ENCODE measurements at places on chromosomes 1 and 21.

GRCh38 chr1:114094363-114094634 is 59.4 kb downstream of the SYT6 start:
- DNase-seq, result no peak

DNA sequence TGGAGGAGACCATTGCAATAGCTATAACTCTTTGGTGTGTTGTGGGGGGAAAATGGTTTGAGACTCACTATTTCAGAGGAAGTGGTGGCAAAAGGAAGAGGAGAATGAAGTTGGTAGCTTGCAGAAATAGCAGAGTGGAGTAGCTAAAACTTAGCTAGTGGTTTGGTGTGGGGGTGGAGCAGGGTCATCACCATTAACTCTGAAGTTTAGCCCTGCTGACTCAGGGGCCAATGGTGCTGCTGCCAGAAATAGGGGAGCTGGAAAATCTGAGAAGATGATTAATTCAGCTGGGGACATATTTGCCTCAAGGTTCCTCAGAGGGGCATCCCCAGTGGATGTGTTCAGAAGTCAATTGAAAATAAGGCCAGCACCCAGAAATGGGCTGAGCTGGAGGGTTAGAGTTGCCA is 65.4 kb downstream of the RUNX1 start:
- no peak for DNase-seq

- peak; percentile 80 for DNase-seq
Measured at GRCh38 chr1:89987159-89987819, 7.6 kb upstream of the ZNF326 start.

DNA sequence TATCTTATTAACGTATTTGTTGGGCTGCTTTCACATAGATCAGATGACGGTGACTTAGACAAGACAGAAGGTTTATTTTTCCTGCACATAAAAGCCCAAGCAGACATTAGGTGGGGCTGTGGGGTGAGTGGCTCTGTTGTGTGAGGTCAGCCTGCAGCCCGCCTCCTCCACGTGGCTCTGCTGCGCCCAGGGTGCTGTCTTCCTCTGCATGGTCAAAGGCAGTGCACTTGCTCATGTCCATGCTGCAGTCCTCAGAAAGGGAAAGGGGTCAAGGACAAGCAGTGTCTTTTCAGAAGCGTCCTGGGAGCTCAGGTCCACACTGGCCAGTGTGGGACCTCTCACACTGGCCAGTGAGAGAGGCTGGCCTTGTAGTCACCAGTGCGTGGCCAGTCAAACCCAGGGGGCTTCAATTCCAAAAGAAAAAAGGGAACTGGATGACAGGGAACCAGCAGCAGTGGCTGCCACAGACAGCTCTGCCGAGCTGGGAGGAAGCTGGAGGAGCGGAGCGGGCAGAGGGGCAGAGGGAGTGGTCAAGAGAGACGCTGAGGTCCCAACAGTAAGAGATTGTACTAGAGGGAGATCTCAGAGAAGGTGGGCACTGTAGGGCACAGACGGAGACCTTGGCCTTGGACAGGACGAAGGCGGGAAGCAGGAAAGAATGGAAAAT is 35.9 kb upstream of the SLC45A1 start:
- no peak for DNase-seq

DNA sequence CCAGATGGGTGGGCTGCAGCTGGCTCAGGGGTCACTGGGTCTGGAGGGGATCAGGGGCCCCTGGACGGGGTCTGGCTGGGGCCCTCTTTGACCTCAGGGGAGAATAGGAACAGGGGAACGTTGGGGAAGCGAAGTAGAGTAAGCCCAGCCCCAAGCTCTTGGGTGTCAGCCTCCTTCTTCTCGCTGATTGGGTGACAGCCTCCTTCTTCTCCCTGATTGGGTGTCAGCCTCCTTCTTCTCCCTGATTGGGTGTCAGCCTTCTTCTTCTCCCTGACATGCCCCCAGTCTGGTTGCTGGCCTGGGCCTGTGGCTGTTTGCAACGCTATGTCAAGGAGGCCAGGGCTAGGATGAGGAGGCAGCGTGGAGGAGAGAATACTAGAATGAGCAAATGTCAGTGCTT is 76.7 kb upstream of the CASZ1 start:
- no peak for DNase-seq

Measured in mucosa of descending colon (tissue), 3 donors.